ENCODE measurements at places on chromosomes 6 and 20. TPM values are rescaled to one million over a fixed set of nuclear protein-coding genes. Genes with fewer than 3 reads are reported as not detected.
A peak's percentile ranks its signal among the peaks of the same experiment; 100 is the strongest.

- no peak for DNase-seq
These were observed 64.6 kb downstream of the VEGFA start for GRCh38 chr6:43834528-43835155.

- DNase-seq, result no peak
These were observed 169.3 kb downstream of the PREX1 start for GRCh38 chr20:48658505-48658904.

GRCh38 chr20:38270869-38271605 is 10.5 kb upstream of the KIAA1755 start:
- DNase-seq, result peak; percentile 91

GRCh38 chr6:161748535-161749416 is 474.9 kb upstream of the AGPAT4 start:
- DNase-seq, result peak; percentile 64

DNA sequence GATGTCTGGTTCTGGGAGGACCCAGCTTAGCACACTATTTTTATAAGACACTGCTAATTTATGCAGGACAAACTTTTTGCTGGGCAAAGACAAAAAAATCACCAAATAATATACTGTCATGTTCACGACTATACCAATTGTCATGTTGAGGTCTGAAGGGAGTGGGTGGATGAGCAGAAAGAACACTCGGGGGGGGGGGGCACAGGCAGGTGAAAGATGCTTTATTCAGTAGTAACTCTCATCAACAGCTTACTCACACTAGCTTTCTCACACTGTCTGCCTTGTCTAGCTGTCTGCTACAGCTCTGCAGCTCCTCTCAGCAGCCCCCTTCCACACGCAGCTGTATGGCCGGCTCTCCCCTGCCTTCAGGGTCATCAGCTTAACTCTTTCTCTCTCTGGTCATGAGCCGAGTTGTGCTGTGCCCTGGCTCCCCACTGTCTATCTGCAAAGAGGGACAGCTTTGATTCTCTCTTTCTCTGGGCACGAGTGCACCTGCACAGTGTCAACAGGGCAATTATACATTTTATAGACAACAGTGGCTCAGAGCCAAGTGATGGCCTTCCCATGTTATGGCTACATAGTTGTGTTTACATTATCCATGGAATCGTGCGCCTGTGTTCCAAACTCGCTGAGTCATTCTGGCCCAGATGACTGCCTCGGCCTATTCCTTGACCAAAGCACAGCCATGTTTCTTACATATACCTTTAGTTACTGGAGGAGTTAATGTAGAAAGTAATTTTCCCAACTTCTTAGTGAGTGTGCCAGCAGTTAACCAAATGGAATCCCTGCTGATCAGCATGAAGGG is 187.7 kb upstream of the PRSS16 start:
- no peak for DNase-seq

DNA sequence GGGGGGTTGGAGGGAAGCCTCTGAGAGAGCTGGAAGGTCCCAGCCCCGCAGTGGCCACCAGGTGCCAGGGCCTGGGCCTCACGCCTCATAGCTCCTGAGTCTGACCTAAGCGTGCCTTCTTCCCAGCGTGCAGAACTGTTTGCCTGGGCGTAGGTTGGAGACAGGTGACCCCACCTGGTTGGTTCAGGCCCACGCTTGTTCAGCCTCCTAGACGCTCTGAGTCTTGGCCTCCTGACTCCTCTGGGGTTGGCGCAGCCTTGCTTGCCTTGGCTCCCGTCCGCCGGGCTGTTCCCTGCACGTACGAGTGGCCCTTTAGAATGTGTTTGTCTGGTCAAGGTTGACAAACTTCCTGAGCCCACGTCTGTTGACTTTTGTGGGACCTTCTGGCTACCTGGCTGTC is 70.8 kb downstream of the EYA2 start:
- no peak for DNase-seq

- no peak for DNase-seq
These were observed 33.9 kb upstream of the FAM83D start for GRCh38 chr20:38892091-38892981.

- DNase-seq, result no peak
These were observed 185.8 kb upstream of the CCN2 start for GRCh38 chr6:132136981-132137380.

GRCh38 chr6:132675749-132676148 is 16.8 kb upstream of the TAAR1 start:
- no peak for DNase-seq

DNA sequence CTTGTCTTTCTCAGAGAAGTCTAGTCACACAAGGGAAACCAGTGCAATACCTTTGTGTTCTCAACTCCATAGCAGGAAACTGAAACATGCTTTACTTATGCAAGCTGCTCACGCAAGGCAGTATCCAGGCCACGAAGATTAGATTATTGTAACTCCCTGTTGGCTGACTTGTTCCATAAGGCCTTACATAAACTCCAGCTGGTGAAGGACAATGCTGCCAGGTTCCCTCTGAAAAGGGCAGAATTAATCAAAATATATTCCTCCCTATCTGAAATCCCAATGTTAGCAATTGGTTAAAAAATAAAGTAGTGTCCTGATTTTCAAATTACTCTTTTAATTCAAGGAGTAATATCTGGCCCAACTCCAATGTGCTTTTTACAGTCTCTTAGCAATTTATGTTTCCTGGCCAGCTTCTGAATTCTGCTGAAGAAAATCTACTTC is 966.6 kb downstream of the HACE1 start:
- peak; percentile 51 for DNase-seq

DNA sequence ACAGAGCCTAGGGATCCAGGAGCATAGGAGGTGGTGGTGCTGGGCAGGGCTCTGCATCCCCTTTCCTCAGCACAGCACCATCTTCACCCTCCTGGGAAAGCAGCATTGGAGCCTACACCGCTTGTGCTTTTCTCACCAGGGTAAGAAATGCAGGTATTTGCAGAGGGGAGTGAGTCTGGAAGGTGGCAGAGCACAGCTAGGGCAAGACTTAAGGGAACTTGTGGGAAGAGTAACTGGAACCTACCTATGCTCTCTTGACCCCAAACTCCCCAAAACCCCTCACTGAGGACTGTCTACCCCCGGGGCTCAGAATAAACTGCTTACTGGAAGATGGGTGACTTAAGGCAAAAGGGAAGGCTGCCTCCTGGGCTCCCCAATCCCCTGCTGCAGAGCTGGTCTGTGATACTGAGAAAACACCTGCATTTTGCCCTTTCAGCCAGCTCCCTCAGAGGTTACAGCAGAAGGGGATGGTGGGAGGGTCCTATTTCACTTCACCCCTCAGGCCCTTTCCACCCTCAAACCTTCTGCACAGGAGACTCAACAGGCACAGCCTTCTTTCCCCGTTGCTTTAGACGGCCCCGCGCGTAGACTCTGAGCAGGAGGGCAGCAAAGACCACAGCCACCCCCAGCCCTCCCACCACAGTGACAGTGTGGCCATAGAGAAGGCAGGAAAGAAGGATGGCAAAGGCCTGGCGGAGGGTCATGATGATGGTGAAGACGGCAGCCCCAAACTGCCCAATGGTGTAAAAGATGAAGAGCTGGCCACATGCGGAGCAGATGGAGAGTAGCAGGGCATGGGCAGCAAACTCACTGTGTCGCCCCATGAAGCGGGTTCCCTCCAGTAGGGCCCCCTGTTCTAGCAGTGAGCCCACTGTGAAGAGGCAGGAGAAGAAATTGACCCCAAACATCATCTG is 2.9 kb downstream of the SLC35B2 start:
- no peak for DNase-seq

DNA sequence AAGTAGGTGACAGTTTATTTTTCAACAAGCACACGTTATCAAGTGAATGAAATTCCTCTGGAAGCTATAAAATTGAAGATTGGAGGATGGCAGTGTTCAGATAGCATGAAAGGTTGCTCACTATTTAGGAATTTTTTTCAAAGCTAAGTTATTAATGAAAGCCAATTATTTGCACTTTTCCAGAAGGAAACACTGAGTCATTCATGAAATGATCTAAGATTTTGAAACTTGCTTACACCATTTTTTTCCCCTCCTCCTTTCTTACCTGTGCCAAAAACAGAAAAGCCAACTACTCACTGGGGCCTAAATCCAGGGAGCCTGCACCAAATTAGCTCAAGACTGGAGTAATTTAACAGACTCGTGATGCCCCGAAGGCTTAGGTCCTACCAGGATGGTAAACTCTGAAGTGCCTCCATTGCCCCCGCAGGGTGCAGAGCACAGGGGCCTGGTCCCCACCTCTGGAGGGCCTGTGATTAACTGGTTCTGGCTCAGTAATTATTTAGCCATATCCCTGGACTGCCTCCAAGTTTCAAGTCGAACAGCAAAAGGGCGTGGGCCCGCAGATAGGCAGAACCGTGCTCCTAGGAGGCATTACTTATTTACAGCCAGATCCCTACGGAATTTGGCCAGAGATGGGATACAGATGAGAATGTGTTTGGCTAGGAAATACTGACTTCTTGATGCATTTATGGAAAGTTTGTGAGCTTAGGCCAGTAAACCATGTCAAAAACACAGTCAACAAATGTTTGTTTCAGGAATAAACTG is 28.0 kb upstream of the ZNF217 start:
- peak; percentile 75 for DNase-seq

- DNase-seq, result no peak
These were observed 13.1 kb downstream of the RAB23 start for GRCh38 chr6:57209030-57209429.

- DNase-seq, result no peak
These were observed 209.6 kb upstream of the PCSK2 start for GRCh38 chr20:17017232-17017631.

DNA sequence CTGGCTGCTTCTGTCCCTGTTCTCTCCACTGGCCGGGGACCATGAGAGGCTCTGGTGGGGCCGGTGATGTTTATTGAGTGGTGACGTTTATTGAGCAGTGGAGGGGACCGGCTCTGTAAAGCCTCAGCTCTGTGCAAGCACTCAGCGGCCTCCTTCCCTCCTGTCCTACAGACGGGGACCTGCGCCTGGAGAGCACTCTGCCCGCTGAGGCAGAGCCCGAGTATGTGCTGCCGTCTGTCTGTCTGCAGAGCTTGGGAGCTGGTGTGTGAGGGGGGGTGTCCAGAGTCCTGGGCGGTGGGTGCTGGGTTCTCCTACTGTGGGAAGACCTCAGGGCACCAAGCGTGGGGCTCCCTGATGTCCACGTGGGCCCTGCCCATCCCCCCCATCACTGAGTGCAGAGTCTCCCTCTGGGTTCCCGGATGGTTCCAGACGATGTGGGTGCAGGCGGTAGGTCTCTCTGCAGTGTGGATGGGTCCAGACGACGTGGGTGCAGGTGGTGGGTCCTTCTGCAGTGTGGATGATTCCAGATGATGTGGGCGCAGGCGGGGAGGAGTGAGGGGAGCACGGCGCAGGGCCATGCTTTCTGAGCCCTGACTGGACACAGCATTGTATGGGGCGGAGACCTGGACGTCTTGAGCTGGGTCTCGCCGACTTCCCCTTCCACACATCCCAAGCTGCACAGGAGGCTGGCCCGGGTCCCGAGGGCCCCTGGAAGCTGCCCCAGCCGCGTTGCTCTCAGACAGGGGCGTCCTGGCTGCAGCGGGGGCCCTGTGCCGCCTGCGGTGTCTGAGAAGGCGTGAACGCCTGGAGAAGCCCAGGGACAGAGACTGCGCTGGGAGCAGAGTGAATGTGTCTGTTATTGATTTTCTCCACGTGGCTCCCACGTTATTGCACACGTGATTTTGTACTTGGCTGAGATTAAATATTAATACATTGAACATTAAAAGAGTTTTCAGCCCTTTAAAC is 14.9 kb upstream of the BHLHE23 start:
- no peak for DNase-seq

DNA sequence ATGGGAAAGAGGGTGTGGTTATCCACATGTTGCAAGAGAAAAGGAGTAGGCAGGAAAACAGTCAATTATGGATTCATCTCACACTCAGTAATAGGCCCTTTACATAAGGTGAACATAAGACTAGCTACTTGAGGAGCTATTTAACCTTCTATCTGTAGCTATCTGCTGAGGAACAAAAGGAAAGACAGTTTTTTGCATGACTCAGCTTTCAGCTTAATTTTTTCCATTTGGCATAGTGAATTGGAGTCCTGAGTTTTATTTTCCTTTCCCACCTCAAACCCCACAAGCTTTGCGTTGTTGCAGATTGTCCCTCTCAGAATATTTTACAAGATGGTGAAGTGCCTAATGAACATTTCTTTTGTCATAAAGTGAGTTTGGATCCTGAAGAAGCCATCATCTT is 32.4 kb downstream of the UBD start:
- no peak for DNase-seq

DNA sequence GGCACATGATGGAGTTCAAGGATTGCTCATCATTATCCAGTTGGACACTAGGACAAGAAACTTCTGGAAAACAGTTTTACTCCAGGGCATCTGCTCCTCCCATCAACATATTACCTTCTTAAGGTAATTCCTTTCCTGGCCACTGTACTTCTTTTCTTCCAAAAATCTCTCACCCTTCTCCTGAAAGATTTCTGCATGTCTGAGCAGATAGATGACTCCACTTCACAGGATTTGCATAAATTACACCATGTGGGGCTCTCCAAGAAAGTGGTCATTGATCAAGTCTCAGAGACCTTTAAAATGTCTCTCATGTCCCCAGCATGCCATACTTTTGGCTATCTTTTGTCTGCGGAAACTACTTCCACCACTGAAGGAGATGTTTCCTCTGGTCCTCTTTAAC is 103.2 kb upstream of the TNFAIP3 start:
- DNase-seq, result no peak

DNA sequence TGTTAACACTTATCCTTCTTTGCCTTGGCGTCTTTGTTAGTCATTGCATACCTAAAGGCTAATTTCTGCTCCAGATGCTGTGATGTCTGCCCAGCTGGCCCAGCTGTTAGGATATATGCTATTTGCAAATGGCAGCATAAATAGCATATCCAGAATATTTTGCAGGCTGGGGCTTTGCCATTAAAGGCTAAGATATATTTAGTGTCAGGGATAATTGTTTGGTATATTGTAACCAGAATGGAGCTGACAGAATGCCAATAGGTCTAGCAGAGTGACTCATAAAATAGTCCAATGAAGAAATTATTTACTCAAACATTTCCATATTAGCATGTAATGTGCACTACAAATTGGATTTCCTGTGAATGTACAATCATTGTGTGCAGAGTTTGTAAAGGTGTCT is 584.1 kb upstream of the FLRT3 start:
- DNase-seq, result peak; percentile 74

DNA sequence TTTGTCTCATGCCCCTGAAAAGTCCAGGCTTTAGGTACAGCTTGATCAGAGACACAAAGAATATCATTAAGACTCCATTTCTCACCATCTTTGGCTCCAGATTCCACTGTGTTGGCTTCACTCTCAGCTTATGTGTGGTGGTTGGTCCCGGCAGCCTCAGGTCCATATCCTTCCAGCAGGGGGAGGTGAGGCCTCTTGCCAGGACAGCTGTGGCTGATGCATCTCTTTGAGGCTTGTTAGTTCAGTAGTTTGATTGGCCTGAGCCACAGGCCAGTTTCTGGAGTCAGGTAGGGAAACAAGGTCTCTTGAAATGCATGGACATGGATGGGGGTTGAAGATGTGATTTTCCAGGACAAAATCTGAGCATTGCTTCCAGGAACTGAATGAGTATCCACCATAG is 62.4 kb downstream of the JAG1 start:
- DNase-seq, result no peak

Gene MKKS
- total RNA-seq, result 15.4 TPM

Gene FILIP1
- total RNA-seq, result 71.9 TPM

Gene NDUFAF4
- 31.0 TPM for total RNA-seq

Gene SLC22A16
- total RNA-seq, result 1.3 TPM

Gene PAX1
- 4.1 TPM for total RNA-seq

Gene C6orf118
- total RNA-seq, result 0.72 TPM

Gene PTCRA
- total RNA-seq, result 1.8 TPM

Gene LST1
- total RNA-seq, result 1.5 TPM

Gene CD2AP
- total RNA-seq, result 34.9 TPM

Gene C6orf136
- 15.5 TPM for total RNA-seq

Gene SLC52A3
- total RNA-seq, result 0.82 TPM

Gene GHRH
- not detected for total RNA-seq

Gene BEND6
- 4.9 TPM for total RNA-seq

Gene FNDC11
- 0.10 TPM for total RNA-seq

Gene SRSF6
- 90.1 TPM for total RNA-seq

Gene CNKSR3
- 14.8 TPM for total RNA-seq

Gene SPDEF
- total RNA-seq, result 6.1 TPM
